ENCODE measurements at places on chromosomes 4 and X. TPM values are rescaled to one million over a fixed set of nuclear protein-coding genes. Genes with fewer than 3 reads are reported as not detected.

GRCh38 chr4:154872198-154872597 is 91.1 kb downstream of the RBM46 start:
- H3K4me1 ChIP-seq, result no peaks in the 10 kb centered on the region
- DNase-seq, result no peak
- H3K36me3 ChIP-seq, result no peaks in the 10 kb centered on the region
- H3K4me3 ChIP-seq, result no peak overlapping the region
- no peaks in the 10 kb centered on the region for H3K27me3 ChIP-seq

GRCh38 chrX:125289209-125289608 is 30.5 kb upstream of the TEX13C start:
- H3K4me3 ChIP-seq, result no peak overlapping the region
- H3K27ac ChIP-seq, result no peak overlapping the region
- no peak for DNase-seq
- peaks cover 5% of the 10 kb centered on the region for H3K4me1 ChIP-seq

AADAT gene
- not detected for total RNA-seq

DNA sequence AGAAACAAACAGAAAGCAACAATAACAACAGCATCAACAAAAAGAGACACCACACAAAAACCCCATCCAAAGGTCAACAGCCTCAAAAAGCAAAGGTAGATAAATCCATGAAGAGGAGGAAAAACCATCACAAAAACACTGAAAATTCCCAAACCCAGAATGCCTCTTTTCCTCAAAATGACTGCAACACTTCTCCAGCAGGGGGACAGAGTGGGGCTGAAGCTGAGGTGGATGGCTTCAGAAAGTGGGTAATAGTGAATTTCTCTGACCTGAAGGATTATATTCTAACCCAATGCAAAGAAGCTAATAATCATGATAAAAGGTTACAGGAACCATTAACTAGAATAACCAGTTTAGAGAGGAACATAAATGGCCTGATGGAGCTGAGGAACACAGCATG is 888.2 kb downstream of the RAB28 start:
- no peaks in the 10 kb centered on the region for H3K4me1 ChIP-seq
- H3K36me3 ChIP-seq, result no peaks in the 10 kb centered on the region

GRCh38 chr4:151316645-151317044 is 8.8 kb downstream of the SH3D19 start:
- no peaks in the 10 kb centered on the region for H3K4me1 ChIP-seq
- no peak overlapping the region for H3K27ac ChIP-seq
- H3K27me3 ChIP-seq, result peaks cover 15% of the 10 kb centered on the region
- no peaks in the 10 kb centered on the region for H3K36me3 ChIP-seq
- no peak overlapping the region for H3K4me3 ChIP-seq

DNA sequence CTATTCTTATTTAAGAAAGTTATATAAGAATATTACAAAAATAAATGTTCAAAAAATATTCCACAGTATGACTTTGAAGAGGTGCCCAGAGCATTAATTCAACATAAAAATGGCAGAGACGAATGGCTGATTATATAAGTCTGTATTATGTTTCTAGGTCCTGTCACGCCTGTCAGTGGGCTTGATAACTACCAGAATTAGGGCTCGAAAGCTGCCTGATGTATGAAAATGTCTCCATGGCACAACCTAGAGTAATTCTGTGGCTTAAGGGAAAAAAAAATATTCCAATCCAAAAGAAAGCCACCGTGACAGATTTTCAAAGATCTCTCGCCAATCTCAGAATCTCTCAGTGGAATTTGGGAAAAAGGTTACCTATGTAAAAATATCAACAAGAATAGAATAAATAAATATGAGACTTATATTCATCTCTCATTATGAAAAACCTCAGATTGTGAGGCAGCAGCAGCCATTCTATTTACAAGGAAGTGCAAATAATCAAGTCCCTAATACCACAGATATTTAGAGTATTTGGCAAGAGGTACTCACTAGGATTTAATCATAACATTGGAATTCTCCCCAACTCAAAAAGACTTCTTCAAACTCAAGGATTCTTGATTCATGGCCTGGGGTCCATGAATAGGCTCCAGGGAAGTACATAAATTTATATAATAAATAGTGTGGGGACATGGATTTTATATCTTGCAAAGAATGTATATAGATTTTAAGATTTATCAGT is 489.1 kb upstream of the INTU start:
- no peak overlapping the region for H3K4me3 ChIP-seq
- no peaks in the 10 kb centered on the region for H3K36me3 ChIP-seq
- H3K27me3 ChIP-seq, result no peaks in the 10 kb centered on the region
- H3K4me1 ChIP-seq, result no peaks in the 10 kb centered on the region
- H3K27ac ChIP-seq, result no peak overlapping the region

DNA sequence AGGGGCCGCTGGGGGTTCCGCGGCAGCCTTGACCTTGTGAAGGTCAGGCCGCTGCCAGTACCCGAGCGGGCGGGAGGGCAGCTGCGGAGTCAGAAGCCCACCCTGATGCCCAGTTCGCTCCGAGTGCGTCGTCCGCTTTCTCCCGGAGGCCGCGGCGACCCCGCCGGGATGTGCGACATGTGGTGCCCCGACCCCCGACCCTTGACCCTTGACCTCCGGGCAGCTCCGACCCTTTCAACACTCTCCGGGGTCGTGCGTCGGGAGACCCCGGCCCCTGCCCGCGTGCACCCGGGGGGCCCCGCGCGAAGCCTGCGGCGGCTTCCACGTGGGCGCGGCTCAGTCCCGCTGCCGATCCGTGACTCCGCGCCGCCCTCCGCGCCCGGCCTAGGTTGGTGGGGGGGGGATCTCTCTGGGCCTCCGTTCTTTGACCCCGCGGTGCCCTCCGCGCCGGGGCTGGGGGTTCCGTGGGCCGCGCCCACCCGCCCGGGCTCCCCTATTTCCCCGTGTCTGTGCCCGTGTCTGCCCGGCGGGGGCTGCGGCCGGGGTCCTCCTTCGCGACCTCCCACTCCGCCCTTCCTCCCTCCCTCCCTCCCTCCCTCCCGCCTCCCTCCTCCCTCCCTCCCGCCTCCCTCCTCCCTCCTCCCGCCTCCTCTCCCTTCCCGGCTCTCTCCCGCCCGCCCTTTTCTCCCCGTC is 609 bp upstream of the SLC25A6 start:
- H3K36me3 ChIP-seq, result peaks cover 28% of the 10 kb centered on the region
- DNase-seq, result no peak
- H3K4me3 ChIP-seq, result peak overlapping the region; percentile 97
- peak overlapping the region; percentile 94 for H3K27ac ChIP-seq
- H3K27me3 ChIP-seq, result no peaks in the 10 kb centered on the region

Data from natural killer cell treated with Interleukin-12 subunit alpha and Interleukin-12 subunit beta and Interleukin-15 and Interleukin-18, amount 100 ng/mL, for 72 hours (primary cell).